ENCODE measurements at places on chromosomes 1 and 21. TPM values are rescaled to one million over a fixed set of nuclear protein-coding genes. Genes with fewer than 3 reads are reported as not detected.

DNA sequence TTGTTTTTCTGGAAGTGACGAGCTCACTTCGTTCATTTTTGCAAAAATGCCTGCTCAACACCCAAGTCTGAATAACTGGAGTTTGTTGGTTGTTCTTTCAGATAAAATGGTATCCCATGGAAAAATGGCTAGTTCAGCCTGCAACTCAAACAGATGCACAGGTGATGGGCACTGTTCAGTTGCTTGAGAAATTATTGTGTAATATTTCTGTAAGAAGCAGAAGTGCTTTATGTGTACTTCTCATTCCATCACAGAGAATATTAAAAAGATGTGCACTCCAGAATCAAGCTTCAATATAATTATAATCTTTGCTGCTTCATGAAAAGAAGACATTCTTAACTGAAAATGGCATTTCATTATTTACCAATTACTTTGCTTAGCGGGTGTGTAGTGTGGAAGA, 9.1 kb downstream of the SYT2 start:
- H3K36me3 ChIP-seq, result no peaks in the 10 kb centered on the region
- no peak for DNase-seq
- no peak overlapping the region for H3K4me3 ChIP-seq
- H3K4me1 ChIP-seq, result peaks cover 2% of the 10 kb centered on the region
- no peak overlapping the region for H3K27ac ChIP-seq
- peaks cover 3% of the 10 kb centered on the region for H3K27me3 ChIP-seq

- H3K4me1 ChIP-seq, result no peaks in the 10 kb centered on the region
- no peak overlapping the region for H3K27ac ChIP-seq
- no peak for DNase-seq
These were observed 125.9 kb upstream of the GALNT2 start for GRCh38 chr1:229941160-229941559.

DNA sequence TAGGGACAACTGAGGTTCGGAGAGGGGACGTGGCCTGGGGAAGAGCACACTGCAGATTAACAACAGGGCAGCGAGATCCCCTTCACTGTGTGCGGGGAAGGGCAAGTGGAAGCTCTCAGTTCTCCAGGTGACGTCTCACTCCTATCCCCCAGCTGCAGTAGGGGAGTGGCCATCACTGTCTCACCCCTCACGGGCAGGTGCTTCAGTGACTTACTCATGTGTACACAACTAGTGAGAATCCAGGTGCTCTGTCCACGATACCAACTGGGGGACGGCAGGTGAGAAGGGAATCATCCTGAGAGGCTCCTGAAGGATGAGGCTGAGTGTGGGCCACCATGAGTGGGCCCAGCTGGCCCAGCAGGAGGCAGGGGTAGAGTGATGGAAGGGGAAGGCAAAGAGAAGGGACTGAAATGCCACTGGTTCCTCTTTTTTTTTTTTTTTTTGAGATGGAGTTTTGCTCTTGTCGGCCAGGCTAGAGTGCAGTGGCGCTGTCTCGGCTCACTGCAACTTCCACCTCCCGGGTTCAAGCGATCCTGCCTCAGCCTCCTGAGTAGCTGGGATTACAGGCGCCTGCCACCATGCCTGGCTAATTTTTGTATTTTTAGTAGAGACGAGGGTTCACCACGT, 25.9 kb downstream of the RHBG start:
- no peaks in the 10 kb centered on the region for H3K36me3 ChIP-seq
- no peak overlapping the region for H3K4me3 ChIP-seq
- H3K27me3 ChIP-seq, result no peaks in the 10 kb centered on the region
- H3K4me1 ChIP-seq, result no peaks in the 10 kb centered on the region
- DNase-seq, result no peak

DNA sequence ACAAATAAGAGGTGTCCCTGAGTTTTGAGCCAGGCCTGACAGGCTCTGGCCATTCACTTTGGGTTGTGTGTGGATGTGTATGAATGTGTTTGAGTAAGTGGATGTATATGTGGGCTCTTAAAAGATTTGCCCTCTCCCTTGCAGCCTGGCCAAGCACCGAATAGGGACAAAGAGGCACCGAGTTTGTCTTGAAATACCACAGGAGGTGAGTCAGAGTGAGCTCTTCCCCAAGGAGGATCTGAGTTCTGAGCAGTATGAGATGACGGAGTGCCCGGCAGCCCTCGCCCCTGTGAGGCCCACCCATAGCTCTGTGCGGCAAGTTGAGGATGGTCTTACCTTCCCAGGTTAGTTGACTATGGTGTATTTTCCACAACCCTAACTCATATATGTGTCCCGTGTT, 19.0 kb downstream of the KDM4A start:
- no peak for DNase-seq
- H3K36me3 ChIP-seq, result peaks cover 83% of the 10 kb centered on the region
- no peak overlapping the region for H3K4me3 ChIP-seq
- H3K4me1 ChIP-seq, result no peaks in the 10 kb centered on the region

SELE gene
- not detected for total RNA-seq

DNA sequence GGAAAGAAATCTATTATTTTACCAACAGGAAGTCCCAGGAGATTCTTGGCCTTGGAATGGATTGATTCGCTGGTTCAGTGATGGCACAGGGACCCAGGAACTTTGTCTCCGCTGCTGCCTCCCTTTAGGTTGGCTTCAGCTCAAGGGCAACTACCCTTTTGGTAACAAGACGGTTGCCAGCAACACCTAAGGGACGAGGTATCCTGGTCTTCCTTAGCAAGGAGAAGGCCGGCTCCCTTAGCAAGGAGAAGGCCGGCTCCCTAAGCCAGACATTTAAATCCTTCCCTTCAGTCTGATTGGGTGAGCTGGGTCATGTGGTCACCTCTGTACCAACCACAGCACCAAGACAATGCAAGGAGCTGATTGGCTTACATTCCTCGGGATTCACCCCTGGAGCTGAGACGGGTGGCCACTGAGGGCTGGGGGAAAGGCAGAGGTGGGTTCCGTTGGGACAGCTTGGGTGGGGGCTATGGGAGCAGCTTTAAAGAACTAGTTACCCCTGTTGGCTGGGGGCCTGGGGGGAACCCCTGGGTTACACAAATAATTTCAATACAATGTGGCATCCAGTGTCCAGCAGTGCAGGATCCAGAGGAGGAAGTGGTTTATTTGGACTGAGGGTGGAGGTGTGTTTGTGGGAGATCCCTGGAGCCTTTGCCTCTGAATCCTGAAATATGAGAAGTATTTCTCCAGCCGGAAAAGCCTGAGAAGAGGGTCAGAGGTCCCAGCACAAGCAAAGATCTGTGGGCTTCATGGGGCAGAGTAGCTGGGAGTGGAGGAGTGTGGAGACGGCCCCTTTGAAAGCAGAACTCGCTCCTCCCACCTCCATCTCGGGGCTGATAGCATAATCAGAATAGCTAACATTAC, 20.7 kb upstream of the CLIC4 start:
- H3K27ac ChIP-seq, result no peak overlapping the region

- no peak overlapping the region for H3K4me3 ChIP-seq
- peak overlapping the region; percentile 19 for H3K27ac ChIP-seq
- DNase-seq, result no peak
- peaks cover 53% of the 10 kb centered on the region for H3K4me1 ChIP-seq
- no peaks in the 10 kb centered on the region for H3K36me3 ChIP-seq
These were observed 30.5 kb upstream of the BTG2 start for GRCh38 chr1:203274603-203275381.

DNA sequence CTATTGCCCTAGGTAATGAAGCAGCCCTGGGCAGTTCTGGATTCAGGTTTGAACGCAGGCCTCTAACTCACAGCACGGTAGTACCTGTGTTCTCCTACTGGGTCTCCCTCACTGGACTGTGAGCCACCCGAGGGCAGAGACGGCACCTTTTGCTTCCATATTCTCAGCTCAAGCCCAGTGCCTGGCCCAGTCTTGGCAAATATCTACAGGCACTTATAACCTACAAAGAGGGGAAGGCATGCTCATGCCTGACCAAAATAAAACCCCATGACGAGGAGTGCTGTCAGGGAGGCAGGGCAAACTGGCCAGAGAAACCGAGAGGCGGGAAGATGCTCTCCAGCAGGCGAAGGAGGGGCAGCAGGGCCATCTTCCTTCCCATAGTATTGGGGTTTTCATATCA, 91.1 kb downstream of the DDX20 start:
- H3K27me3 ChIP-seq, result no peaks in the 10 kb centered on the region
- DNase-seq, result no peak
- no peak overlapping the region for H3K27ac ChIP-seq
- no peaks in the 10 kb centered on the region for H3K36me3 ChIP-seq
- no peak overlapping the region for H3K4me3 ChIP-seq

GMEB1 gene
- total RNA-seq, result 28.3 TPM

GRCh38 chr1:20371411-20371810, 80.7 kb downstream of the VWA5B1 start:
- H3K36me3 ChIP-seq, result no peaks in the 10 kb centered on the region
- no peaks in the 10 kb centered on the region for H3K4me1 ChIP-seq
- no peak for DNase-seq
- no peak overlapping the region for H3K27ac ChIP-seq
- H3K27me3 ChIP-seq, result peaks cover 2% of the 10 kb centered on the region
- H3K4me3 ChIP-seq, result no peak overlapping the region

- H3K27me3 ChIP-seq, result no peaks in the 10 kb centered on the region
- no peak for DNase-seq
- H3K27ac ChIP-seq, result no peak overlapping the region
- no peaks in the 10 kb centered on the region for H3K36me3 ChIP-seq
- no peak overlapping the region for H3K4me3 ChIP-seq
These were observed 341.5 kb upstream of the CHRM3 start for GRCh38 chr1:239044829-239045228.

GRCh38 chr1:93774707-93775106, 93.1 kb upstream of the BCAR3 start:
- H3K27me3 ChIP-seq, result no peaks in the 10 kb centered on the region
- H3K36me3 ChIP-seq, result no peaks in the 10 kb centered on the region
- no peak overlapping the region for H3K4me3 ChIP-seq
- H3K4me1 ChIP-seq, result no peaks in the 10 kb centered on the region
- DNase-seq, result no peak

GRCh38 chr1:209855623-209856022, 27.9 kb downstream of the UTP25 start:
- H3K27ac ChIP-seq, result no peak overlapping the region
- H3K4me1 ChIP-seq, result no peaks in the 10 kb centered on the region
- no peak overlapping the region for H3K4me3 ChIP-seq
- H3K36me3 ChIP-seq, result peaks cover 36% of the 10 kb centered on the region
- no peak for DNase-seq
- H3K27me3 ChIP-seq, result no peaks in the 10 kb centered on the region

NBPF10 gene
- 4.9 TPM for total RNA-seq

CD2 gene
- 60.8 TPM for total RNA-seq

DNA sequence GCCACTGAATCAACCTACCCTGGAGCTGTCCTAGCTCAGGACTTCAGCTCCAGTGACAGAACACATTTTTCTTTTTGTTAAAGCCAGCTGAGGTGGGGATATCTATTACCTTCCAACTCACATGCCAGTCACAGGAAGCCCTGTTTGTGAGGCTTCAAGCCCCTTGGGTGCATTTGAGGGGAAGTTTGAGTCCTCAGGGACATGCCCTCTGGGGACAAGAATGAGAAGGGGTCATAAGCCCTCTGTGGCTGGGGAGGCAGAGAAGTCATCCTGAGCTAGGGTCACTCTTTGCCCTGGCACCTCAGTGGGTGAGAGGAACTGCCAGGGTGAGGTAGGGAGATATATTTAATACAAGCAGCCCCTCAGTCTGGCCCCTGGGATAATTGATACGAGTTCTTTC, 33.5 kb upstream of the CLDN14 start:
- H3K4me1 ChIP-seq, result peaks cover 22% of the 10 kb centered on the region
- no peak overlapping the region for H3K4me3 ChIP-seq
- no peaks in the 10 kb centered on the region for H3K36me3 ChIP-seq
- H3K27ac ChIP-seq, result no peak overlapping the region
- no peaks in the 10 kb centered on the region for H3K27me3 ChIP-seq

DNA sequence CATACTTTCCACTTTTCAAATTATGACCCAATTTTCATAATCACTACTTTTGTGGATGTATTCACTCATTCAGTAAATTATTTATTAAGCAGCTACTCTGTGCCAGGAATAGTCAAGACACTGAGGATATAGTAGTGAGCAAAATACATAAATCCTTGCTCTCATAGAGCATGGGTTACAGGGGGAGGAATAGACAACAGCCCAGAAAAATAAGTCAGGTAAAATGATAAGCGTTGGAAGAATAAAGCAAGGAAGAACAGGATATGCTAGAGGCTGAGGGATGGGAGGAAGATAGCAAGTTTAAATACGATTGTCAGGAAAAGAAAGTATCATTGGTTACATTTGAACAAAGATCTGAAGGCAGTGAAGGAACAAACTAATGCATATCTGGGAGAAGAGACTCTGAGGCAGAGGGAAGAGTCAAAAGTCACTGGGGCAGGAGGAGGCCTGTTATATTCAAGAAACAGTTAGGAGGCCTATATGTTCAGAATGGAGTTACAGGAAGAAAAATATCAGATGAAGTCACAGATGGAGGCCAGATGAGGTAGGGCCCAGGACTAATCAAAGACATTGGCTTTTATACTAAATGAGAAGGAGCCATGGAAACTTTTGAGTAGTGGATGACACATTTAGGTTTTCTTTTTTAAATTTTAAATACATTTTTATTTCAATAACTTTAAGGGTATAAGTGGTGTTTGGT, 42.9 kb downstream of the SEC22B start:
- H3K27me3 ChIP-seq, result no peaks in the 10 kb centered on the region
- DNase-seq, result no peak
- no peaks in the 10 kb centered on the region for H3K36me3 ChIP-seq
- H3K4me1 ChIP-seq, result peaks cover 3% of the 10 kb centered on the region
- H3K4me3 ChIP-seq, result no peak overlapping the region

FAM229A gene
- 23.5 TPM for total RNA-seq

- DNase-seq, result no peak
- H3K27ac ChIP-seq, result no peak overlapping the region
- no peak overlapping the region for H3K4me3 ChIP-seq
- H3K27me3 ChIP-seq, result no peaks in the 10 kb centered on the region
- H3K4me1 ChIP-seq, result no peaks in the 10 kb centered on the region
These were observed 316.2 kb downstream of the HMCN1 start for GRCh38 chr1:186050360-186050759.

TTLL10 gene
- total RNA-seq, result 0.23 TPM

MAP1LC3C gene
- total RNA-seq, result not detected

DNA sequence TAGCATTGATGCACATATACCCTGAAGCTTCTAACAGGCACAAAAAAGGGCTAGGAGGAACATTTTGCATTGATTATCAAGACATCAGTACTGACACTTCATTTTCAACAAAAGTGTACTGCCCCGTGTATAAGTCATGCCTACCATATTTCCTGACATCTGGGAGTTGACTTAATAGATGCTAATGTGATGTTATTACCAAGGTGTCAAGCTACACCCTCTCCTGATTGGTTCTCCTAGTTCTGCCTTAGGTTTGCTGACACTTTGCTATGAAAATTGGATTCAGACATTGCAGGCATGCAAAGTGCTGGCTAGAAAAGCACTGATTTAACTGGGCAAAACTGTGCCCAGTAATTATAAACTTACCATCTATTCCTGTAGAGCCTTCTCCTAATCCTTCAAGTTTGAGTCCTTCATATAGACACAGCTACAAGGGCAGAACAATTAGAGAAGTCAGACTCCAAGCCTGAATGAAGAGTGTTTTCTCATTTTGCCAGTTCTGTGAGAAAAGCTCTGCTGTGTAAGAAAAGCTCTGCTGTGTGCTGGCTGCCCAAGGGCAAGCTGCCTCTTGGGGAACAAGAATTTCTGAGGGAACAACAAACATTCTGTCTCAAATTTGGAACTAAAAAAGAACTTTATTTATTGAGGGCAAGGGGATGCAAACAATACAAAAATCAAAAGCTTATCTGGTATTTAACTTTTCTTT, 11.2 kb downstream of the S100A10 start:
- DNase-seq, result no peak
- H3K27me3 ChIP-seq, result no peaks in the 10 kb centered on the region
- H3K4me3 ChIP-seq, result no peak overlapping the region
- H3K36me3 ChIP-seq, result peaks cover 49% of the 10 kb centered on the region

PRAMEF5 gene
- total RNA-seq, result not detected

- no peaks in the 10 kb centered on the region for H3K36me3 ChIP-seq
- peaks cover 23% of the 10 kb centered on the region for H3K4me1 ChIP-seq
- DNase-seq, result peak; percentile 75
These were observed 673 bp downstream of the PIK3C2B start for GRCh38 chr1:204493984-204494280.

CFAP57 gene
- not detected for total RNA-seq

Measured in natural killer cell (primary cell).